ENCODE measurements at places on chromosomes 3 and 15. TPM values are rescaled to one million over a fixed set of nuclear protein-coding genes. Genes with fewer than 3 reads are reported as not detected.

DNA sequence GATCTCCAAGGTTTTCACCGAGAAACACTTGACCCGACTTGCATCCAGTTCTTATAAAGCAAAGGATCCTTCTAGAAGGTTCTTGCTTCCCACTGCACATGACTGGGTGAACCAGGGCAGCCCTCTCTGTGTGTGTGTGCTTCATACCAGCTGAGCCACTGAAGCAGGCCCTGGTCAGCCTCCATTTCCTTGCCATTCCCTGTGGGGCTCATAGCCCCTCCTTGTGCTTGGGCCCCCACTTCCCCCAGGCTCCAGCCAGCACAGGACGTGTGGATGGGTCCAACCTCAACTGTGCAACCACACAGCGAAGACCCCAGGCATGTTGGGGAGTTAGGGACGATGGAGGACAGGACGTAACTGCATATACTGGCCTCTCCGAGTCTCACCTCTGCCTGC is 15.5 kb downstream of the KLF15 start:
- no peak for DNase-seq

GRCh38 chr3:46183330-46183729 is 24.8 kb downstream of the CCR1 start:
- no peak for DNase-seq

- DNase-seq, result no peak
Measured at GRCh38 chr3:15356176-15356575, 23.8 kb upstream of the SH3BP5 start.

GRCh38 chr15:98823616-98824015 is 175.3 kb downstream of the IGF1R start:
- no peak for DNase-seq

- no peak for DNase-seq
Measured at GRCh38 chr3:14047027-14047426, 77.6 kb downstream of the CHCHD4 start.

GRCh38 chr3:72376956-72377710 is 471.1 kb downstream of the SHQ1 start:
- DNase-seq, result no peak

DNA sequence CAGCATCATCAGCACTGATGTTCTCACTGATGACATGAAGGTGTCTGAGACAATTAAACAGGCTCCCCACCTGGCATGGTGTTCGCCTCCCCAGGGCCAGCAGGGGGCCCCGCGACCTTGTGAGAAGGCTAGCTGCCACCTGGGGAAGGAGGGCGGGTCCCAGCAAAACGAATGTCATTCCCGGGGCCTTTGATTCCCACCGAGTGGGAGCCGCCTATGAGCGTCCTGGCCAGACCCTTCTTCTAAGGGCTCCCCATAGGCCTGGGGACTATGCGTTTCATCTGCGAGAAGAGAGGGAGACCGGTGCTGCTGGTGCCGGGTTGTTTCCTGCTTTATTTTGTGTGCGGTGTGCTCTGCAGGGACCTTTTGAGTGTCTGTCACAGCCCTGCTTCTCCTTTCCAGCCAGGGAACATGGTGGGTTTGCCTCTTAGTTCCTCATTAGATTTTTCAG is 20.5 kb upstream of the MINDY4B start:
- DNase-seq, result no peak

GRCh38 chr15:68191555-68191954 is 13.6 kb downstream of the CALML4 start:
- no peak for DNase-seq

- DNase-seq, result no peak
Measured at GRCh38 chr3:122920986-122921385, 106.6 kb downstream of the SEMA5B start.

GRCh38 chr15:90382320-90382719 is 5.7 kb upstream of the IQGAP1 start:
- no peak for DNase-seq

DNA sequence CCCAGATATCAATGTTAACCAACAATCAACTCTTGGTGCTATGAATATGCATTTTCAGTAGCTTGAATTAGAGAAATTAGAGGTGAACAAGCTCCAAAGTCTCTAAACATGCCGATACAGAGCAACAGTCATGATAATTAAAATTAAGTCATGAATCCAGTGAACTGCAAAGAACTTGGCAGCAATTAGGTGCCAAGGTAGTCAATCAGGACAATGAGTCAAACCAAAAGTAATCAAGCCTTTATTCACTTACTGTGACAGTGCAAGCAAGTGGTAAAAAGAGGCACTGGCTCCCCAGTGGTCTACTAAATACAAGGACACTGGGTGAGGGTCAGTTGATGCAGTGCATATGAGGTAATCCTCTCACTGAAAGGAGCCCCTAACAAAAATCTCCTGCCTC is 1.8 kb downstream of the ZNF770 start:
- DNase-seq, result no peak

DNA sequence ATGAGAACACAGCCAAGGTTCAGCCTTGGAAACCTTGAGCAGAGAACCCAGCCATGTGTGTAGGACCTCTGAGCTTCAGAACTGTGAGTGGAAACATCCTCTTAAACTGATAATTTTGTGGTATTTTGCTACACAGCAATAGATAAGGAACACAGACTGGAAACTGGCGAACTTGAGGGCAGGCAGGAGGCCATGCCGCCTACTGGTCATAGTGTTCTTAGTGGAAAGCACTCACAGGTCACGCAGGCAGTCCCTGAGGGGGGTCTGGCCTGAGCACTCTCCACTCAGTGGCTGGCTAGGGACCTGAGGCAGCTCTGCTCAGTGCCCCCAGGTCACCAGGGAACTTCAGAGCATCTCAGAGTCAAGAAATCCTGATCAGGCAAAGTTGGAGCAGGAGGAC is 9.7 kb upstream of the XIRP1 start:
- DNase-seq, result no peak

GRCh38 chr15:81858586-81858985 is 187.2 kb downstream of the MEX3B start:
- no peak for DNase-seq

GRCh38 chr15:90690585-90690984 is 26.6 kb upstream of the BLM start:
- no peak for DNase-seq

DNA sequence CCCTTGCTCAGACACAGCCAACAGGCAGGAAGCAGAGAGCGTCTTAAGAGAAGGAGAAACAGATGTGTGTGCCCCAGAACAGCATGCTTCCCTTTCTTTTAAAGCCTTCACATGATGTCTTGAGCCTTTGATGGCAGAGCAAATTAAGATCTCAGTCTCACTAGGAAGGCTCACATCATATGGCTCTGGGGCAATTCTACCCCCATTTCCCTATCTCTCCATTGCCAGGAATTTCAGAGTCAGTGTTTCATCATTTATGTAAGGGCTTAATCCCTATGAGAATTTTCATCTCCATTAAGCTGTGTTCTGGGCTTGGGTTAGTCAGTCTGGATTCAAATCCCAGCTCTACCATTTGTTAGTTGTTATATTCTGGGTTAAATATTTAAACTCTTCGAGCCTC is 41.4 kb upstream of the GLCE start:
- DNase-seq, result no peak

The C2CD4B gene
- 0.46 TPM for polyA plus RNA-seq

The TF gene
- 4.3 TPM for polyA plus RNA-seq

The SLC12A1 gene
- 735 TPM for polyA plus RNA-seq

The GCNT3 gene
- 0.57 TPM for polyA plus RNA-seq

The FAN1 gene
- polyA plus RNA-seq, result 30.8 TPM

The MORC1 gene
- 0.61 TPM for polyA plus RNA-seq

The SNTN gene
- not detected for polyA plus RNA-seq

The COX5A gene
- polyA plus RNA-seq, result 215 TPM

All from right renal cortex interstitium (tissue), 3 donors.